T follicular helper cell (primary cell): ENCODE measurements at places on chromosomes 4 and X.
A peak's percentile ranks its signal among the peaks of the same experiment; 100 is the strongest.

- DNase-seq: no peak
These were observed 219.0 kb downstream of the DCTD start for GRCh38 chr4:182698212-182698611.

DNA sequence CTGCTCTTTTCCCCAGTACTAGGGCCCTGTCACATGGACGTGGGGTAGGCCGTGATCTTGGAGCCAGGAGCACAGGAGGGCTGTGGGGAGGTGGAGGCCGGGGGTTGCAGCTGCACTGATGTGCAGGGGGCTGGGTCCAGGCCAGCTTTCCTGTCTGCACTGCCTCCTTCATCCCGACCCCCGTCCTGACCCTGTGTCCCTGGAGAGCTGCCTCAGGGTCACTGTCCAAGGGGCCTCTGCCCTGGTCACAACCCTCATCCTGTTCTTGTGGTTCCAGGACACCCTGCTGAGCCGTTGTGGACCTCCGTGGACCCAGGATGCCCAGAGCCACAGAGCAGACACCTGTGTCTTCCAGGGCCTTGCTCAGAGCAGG lies 91.7 kb upstream of the ADRA2C start:
- no peak for DNase-seq

DNA sequence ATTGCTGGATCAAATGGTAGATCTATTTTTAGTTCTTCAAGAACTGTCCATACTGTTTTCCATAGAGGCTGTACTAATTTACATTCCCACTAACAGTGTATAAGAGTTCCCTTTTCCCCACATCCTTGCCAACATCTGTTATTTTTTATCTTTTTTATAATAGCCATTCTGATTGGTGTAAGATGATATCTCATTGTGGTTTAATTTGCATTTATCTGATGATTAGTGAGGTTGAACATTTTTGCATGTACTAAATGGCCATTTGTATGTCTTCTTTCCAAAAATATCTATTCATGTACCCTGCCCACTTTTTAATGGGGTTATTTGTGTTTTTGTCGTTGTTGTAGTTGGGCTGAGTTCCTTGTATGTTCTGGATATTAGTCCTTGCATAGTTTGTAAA lies 35.4 kb upstream of the PRKG2 start:
- no peak for DNase-seq

- no peak for DNase-seq
These were observed 110.5 kb upstream of the ENPP6 start for GRCh38 chr4:184328022-184328736.

DNA sequence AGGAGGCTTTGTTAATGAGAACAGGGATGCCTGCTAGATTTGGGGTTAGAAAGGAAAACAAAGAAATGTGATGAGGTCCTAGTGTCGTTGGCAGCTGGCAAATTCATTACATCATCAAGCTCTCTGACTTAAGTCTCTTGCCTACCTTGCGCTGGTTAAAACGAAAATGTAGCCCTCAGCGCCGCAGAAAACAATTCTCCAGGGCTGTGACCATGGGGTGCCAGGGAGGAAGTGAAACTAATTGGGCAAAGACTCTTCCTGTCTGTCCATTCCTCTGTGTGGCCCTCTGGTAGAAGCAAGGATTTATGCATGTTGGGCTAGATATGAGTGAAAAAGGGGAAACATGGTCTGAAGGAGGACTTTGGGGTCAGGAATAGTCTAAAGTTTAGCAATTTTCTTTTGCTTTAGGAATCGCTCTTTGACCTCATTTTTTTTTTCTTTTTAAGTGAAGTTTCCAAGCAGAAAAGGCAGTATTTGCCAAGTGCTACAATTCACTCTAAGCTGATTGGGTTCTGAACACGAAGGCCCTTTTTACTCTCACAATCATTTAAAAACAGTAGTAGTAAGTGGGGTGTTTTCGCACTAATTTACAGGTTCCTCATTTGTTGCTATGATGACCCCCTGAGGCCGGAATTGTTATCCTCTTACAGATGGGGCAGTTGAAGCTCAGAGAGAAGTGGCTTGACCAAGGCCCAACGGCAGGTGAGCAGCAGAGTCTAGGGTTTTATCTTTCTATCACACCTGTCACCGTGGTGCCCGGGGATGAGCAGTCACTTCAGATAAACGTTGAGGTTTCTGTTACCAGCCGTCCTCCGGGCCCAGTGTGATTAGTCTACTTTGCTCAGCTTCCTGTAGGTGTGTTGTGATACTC lies 27.3 kb upstream of the CHRNA9 start:
- DNase-seq: peak; percentile 61
